Stimulated activated effector memory CD8-positive, alpha-beta T cell treated with anti-CD3 and anti-CD28 coated beads, Interleukin-12 subunit alpha, Interleukin-12 subunit beta, amount 100 ng/mL, for 72 hours (primary cell): ENCODE measurements at places on chromosomes 5 and 9.

- DNase-seq: no peak
Observed at GRCh38 chr5:161295721-161296250, 250.7 kb downstream of the GABRB2 start.

DNA sequence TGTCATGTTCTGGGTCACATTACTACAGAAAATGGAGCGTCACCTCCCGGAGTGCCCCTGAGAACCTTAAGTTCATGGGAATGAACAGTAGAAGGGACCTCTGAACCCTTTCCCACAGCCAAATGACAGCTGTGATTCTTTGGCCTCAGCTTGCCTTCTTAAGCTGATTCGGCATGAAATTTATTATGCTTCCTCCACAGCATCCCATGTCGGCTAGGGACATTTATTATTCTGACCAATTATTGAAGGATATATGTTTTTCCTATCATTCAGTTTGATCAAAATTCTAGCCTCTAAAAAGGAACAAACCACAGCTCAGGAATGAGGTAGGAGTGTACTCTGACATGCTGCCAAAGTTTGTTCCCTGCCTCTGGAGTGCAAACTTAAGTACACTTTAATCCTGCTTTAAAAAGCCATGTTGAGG lies 440.6 kb downstream of the CETN3 start:
- no peak for DNase-seq

DNA sequence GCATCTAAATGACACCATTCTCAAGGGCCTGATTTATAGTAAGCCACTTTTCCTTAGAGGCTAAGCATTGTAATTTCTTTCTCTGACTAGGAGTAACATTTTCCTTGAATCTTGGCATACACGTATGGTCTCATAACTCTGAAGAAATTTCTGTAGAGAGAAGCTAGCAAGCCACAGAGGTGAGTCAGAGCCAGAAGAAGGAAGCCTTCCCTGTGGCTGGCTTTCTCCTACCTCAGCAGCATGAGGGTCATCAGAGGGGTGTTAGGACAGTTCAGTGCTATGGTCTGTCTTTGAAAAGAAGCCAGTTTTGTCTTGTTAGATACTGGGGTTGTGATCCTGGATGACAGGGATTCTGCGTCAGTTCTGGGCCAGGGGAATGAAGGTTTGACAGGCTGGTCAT lies 3.2 kb downstream of the SNX30 start:
- DNase-seq: no peak

GRCh38 chr5:131532031-131532640 lies 102.9 kb downstream of the RAPGEF6 start:
- no peak for DNase-seq

DNA sequence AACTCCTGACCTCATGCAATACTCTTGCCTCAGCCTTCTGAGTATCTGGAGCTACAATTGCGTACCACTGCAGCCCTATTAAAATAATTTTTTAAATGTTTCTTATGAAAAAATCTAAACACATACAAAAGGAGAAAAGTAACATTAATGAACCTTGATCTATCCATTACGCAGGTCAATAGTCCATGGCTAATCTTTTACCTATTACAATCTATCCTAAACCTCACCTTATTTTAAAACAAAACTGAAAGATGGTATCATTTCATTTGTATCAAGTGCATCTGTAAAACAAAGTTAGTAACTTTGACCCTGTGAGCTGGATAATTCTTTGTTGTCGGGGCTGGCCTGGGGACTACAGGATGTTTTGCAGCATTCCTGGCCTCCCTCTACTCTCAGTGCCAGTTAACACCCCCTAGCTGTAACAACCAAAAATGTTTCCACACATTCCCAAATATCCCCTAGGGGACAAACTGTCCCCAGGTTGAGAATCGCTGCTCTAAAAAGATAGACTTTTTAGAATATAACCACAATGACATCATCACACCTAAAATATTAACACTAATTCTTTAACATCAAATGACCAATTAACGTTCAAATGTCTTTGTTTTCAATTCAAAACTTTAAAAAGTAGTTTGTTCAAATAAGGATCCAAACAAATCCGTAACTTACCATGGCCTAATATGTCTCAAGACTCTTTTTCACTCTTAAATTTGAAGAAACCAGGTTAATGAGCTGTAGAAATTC lies 54.8 kb downstream of the RNF38 start:
- no peak for DNase-seq

DNA sequence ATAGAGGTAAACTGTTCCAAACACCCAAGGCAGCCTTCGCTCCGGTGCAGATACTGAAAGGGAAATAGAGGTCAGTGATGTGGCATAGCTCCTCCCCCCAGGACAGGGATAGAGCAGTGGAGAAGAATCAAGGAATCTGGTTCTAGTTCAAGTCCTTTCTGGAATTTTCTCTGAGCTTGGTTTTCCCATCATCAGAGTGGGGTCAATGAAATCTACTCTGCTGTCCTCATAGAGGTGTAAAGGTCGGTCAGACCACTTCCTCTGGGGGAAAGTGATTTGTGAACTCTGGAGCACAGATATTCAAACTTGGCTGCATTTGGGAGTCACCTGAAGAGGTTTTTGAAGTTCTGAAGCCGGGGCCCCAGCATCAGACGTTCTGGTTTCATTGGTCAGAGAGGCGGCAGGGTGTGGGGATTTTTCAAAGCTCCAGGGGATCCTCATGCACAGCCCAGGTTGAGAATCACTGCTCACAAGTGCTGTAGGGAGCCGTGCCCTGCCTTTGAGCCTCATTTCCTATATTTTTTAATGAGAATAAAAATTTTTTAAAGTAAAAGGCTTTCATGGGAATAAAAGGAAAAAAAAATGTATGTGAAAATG lies 105.7 kb upstream of the RAD23B start:
- no peak for DNase-seq

- DNase-seq: no peak
Observed at GRCh38 chr5:112822456-112822855, 38.6 kb upstream of the SRP19 start.

DNA sequence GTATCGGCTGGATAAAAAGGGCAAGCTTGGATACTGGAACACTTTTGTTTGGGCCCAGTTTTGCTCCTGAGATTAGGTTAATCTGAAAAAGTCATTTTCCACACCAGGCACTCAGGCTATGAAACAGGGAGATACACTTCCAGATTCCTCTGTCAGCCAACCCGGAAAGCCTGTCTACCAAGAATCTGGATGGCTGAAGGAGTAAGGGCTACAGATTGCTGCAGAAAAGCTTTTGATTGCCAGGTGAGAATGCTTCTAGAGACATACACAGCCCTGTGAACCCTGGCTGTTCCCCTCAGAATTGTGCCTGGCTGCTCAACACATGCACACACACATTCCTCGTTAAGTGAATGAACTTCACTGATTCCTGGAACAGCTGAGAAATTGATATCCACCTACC lies 114.4 kb downstream of the PSD2 start:
- DNase-seq: no peak

DNA sequence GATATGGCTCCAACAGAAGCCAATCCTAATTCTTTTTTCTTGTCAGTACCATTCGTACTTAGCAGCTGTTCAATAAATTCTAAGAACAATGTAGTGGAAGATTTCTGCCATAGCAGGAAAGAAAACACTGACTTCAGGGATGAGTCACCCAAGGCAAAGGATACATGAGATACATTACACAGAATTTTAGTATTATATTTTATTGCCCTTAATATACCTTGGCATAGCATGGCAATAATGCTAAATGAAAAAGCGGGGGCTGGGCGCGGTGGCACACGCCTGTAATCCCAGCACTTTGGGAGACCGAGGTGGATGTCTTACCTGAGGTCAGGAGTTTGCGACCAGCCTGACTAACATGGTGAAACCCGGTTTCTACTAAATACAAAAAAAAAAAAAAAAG lies 619.1 kb upstream of the DAB2 start:
- DNase-seq: no peak

DNA sequence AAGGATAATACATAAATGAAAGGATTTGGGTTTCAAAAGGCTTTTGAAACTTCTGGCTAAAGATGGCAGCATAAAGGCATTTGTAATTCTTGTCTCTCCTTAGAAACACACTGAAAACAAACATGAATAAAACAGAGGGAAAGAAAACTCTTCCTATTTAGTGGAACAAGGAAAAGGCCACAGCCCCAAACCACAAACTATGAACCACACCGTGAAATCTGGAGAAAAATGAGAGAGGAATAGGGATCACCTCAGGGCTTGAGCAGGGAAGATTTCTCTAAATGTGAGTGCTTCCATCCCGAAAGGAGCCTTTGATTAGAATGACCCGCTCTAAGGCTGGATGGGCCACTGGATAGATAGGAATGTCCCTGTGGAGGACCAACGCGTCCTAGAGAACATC lies 119.6 kb downstream of the SEC61B start:
- DNase-seq: no peak

- no peak for DNase-seq
Observed at GRCh38 chr5:181062631-181063030, 22.6 kb downstream of the BTNL9 start.

DNA sequence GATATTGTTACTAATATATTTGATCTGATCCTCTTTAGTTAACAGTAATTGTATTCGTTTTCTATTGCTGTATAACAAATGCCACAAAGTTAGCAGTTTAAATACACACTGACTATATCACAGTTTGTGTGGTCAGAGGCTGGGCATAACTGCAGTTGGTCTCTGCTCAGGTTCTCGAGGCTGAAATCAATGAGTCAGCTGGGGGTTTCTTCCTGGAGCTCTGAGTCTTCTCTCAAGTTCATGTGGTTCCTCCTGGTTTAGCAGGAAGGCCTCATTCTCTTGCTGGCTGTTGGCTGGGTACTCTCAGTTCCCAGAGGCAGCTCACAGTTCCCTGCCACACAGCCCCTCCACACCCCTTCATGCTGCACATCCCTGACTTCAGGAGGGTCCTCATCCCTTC lies 20.7 kb downstream of the COL23A1 start:
- DNase-seq: no peak

DNA sequence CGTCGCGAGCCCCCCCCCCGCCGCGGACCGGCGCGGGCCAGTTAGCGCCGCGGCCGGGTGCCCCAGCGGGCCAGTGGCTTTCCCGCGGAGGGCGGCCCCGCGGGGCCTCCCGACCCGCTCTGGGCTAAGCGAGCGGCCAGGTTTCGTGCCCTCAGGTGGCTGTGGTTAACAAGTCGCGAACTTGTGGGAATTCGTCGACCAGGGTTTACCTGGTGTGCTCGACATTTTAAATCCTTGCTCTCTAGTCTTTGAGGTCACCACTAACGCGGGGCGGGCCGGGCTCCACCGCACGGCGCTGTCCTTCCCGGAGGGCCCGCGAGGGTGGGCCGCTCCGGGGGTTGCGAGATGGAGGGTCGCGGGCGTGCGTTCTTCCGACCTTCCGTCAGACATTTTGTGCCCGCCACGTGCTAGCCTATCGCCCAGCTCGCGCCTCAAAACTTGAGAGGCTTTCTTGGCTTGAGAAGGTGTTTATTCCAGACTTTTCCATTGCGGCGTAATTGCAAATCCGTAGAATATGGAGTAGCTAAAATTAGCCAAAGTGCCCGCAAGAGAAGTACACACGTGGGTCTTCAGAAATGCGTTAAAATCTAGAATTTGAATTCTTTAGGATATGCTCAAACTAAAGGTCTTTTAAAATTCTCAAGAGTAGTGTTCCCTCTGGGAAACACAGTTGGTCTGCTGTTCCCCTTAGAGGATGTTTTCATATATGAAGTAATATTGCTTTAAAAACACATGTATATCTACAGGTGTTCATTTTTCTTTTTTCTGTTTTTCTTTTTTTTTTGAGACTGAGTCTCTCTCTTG lies 2.1 kb downstream of the ANP32B start:
- DNase-seq: no peak

DNA sequence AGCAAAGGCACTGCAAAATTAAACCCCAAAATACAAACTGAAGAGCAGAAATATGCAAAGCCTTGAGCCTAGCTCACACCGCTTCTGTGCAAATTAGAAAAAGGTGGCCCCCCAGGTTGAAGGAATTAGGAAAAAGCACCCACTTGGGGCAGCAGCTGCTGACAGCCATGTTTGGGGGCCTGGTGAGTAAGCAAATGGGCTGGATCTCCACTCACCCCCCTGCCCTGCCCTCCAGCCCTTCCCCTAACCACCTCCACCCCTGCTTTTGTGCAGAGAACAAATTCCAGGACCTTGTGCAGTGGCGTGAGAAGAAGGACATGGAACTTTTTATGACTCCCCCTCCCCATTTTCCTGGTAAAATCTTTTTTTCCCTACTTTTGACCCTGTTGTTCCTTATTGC lies 92.0 kb upstream of the DNAH5 start:
- DNase-seq: no peak

- DNase-seq: no peak
Observed at GRCh38 chr9:125239631-125240597, 1.2 kb downstream of the HSPA5 start.

- DNase-seq: no peak
Observed at GRCh38 chr9:17330097-17330496, 195.3 kb downstream of the CNTLN start.

DNA sequence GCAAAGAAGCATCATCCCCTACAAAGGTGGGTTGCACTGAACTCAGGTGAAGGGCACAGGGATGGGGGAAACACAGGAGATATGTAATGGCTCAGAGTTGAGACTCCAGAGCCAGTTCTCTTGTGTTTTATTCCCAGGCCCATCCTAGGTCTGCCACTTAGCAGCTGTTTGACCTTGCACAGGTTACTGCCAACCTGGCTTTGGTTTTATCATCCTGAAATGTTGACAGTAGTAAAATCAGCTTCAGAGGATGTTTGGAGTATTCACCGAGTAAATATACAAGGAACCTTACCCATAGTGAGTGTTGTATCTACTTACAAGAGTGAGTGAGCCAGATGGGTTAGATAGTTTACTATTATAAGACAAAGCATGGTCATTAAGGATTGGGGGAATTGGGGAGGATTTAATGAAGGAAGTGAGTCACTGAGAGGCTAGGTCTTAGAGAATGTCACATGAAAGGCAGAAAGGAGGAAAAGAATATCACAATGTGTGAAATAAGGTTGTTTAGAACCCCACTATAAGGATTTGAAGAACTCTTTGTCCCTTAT lies 141.3 kb downstream of the MAN2A1 start:
- no peak for DNase-seq

- DNase-seq: no peak
Observed at GRCh38 chr5:40869384-40869783, 28.2 kb downstream of the CARD6 start.

DNA sequence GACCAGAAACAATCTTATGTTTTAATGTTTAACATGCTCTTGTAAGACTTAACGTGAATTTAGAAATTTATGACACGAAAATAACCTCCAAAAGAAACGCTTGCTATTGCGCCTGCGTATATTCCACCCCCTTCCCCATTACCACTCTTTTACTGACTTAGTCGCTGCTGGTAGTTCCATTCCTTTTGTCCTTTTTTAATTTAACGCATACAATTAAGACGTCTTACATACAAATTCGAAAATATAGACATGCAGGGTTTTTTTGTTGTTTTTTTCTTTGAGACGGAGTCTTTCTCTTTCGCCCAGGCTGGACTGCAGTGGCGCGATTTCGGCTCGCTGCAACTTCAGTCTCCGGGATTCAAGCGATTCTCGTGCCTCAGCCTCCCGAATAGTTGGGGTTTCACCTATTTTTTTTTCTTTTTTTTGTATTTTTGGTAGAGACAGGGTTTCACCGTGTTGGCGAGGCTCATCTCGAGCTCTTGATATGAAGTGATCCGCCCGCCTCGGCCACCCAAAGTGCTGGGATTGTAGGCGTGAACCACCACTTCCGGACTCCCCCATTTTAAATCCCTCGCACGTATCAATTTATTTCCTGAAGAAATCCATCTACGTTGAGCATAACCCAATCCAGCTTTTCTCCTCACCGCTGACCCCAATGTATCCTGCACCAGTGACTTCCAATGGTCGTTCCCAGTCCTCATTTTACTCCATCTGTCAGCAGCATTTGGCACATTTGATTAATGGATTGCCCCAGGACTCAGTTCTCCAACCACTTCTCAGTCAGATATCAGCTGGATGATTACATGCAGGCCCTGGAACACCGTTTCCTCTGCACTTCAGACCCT lies 684 bp upstream of the MED7 start:
- no peak for DNase-seq
